Left ventricle myocardium inferior (tissue), 1 donor: ENCODE measurements at places on chromosomes 3 and 15. TPM values are rescaled to one million over a fixed set of nuclear protein-coding genes. Genes with fewer than 3 reads are reported as not detected.

DNA sequence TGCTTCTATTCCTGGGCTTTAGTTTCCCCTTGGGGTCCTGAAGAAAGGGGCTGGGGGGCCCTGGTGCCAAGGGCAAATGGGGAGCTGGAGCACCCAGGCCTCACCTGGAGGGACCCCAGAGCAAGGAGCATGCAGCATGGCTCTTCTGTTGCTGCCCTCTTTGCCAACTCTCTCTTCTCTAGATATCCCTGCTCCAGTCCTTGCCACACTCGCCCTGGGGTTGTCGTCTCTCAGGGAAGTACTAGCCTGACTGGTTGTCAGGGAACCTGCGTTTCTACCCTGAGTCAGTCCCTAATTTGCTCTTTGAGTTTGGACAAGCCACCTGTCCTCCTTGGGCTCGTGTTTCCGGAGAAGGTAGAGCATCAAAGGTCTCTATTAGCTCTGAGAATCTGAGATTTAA, 63.7 kb upstream of the UBE2Q2 start:
- no peak for DNase-seq

DNA sequence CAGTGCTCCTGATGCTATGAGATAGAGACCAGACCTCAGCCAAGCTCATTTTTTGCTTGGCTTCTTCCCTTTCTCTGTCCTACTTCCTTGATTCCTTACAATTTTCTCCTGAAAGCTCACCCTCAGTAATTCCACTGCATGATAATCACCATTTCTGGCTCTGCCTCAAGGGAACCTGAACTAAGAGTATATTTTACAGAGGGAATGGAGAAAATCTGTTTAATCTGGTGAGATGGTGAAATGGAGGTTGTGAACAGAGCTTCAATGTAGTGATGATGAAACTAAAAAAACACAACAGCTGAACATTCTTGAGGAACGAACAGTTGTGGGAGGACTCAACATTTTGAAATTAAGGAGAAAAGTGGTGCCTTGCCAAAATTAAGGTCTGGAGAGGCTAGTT, 16.3 kb downstream of the HHLA2 start:
- DNase-seq = no peak

- DNase-seq = no peak
Measured at GRCh38 chr15:77564341-77564740, 68.4 kb downstream of the LINGO1 start.

The FAN1 gene
- total RNA-seq = 25.3 TPM

DNA sequence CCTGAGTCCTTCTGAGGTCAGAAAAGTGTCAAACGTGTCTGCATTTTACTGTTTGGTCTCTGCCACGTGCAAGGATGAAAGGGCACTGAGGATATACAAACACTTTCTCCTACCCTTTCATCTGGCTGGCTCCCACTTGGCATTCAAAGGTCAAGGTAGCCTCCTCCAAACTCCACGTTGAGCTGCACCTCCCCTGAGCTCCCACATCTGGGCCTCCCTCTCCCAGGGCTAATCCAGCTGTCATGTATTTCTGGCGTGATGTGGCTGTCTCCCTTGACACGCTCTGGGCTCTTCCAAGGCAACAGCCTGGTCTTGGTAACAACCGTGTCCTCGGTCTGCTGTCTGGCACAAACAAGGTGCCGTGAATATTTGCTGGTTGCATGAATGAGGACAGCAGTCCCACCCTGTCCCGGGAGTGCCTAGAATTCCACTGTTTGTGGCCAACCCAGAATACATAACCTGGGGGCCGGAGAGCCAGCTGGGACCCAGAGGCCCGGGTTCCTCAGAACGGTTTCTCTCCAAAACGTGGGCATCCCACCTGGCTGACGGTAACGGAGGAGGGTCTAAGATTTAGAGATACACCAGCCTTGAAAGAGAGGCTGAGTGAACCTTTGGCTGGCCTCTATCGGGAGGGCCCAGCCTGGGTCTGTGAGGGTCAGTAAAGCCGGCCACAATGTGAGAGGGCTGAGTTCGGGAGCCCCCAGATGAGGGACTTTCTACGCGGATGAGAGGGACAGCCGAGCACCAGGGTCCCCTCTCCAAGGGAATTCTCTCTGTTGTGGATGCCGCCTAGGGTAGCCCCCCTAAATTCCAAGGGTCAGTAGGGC, 767 bp downstream of the GLT8D1 start:
- DNase-seq = no peak

The OXTR gene
- 0.14 TPM for total RNA-seq

The CPLX3 gene
- total RNA-seq = 1.2 TPM

The LSMEM2 gene
- 27.7 TPM for total RNA-seq
